ENCODE measurements at places on chromosomes 7 and 10.

GRCh38 chr7:121544726-121545125, 148.6 kb upstream of the FAM3C start:
- H3K27ac ChIP-seq, result peak overlapping the region; percentile 7
- no peak overlapping the region for H3K4me3 ChIP-seq

- peaks cover 49% of the 10 kb centered on the region for H3K36me3 ChIP-seq
- H3K27ac ChIP-seq, result no peak overlapping the region
- DNase-seq, result no peak
- no peaks in the 10 kb centered on the region for H3K27me3 ChIP-seq
- no peak overlapping the region for H3K4me3 ChIP-seq
- H3K4me1 ChIP-seq, result peaks cover 35% of the 10 kb centered on the region
Observed at GRCh38 chr7:151035026-151035717, 6.9 kb downstream of the ABCB8 start.

- no peak overlapping the region for H3K4me3 ChIP-seq
- no peaks in the 10 kb centered on the region for H3K36me3 ChIP-seq
- H3K27me3 ChIP-seq, result no peaks in the 10 kb centered on the region
- no peaks in the 10 kb centered on the region for H3K4me1 ChIP-seq
- peak; percentile 28 for DNase-seq
Observed at GRCh38 chr10:44352316-44353127, 32.4 kb downstream of the CXCL12 start.

- H3K27ac ChIP-seq, result no peak overlapping the region
- no peaks in the 10 kb centered on the region for H3K27me3 ChIP-seq
- no peak overlapping the region for H3K4me3 ChIP-seq
- peak; percentile 14 for DNase-seq
Observed at GRCh38 chr10:64503429-64503828, 982.2 kb downstream of the REEP3 start.
